ENCODE measurements at places on chromosomes 12 and 14. TPM values are rescaled to one million over a fixed set of nuclear protein-coding genes. Genes with fewer than 3 reads are reported as not detected.

Gene TSPAN19
- not detected for total RNA-seq

GRCh38 chr12:117792471-117792870 is 176.3 kb downstream of the KSR2 start:
- no peak for DNase-seq
- no peaks in the 10 kb centered on the region for H3K36me3 ChIP-seq
- no peak overlapping the region for H3K27ac ChIP-seq
- H3K27me3 ChIP-seq = no peaks in the 10 kb centered on the region

GRCh38 chr14:36996857-36997590 is 175.4 kb downstream of the SLC25A21 start:
- no peaks in the 10 kb centered on the region for H3K27me3 ChIP-seq
- no peaks in the 10 kb centered on the region for H3K4me1 ChIP-seq
- H3K27ac ChIP-seq = no peak overlapping the region
- H3K4me3 ChIP-seq = no peak overlapping the region
- no peak for DNase-seq

DNA sequence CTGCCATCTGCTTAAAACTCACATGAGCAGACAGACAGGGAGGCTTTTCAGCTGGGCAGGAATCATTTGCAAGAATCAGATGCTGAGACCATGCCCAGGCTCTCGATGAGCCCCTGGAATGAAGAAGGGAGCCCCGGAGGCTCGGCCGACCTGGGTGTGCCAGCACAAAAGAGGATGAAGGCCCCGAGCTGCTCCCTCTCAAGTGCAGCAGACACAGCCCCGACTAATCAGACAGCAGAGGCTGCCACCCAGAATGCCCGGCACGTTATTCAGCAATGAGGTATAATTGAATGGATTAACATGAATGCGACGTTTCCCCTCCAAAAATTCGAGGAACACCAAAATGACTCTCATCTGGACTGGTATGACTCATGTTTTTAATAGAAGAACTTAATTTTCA is 58.9 kb downstream of the BCL11B start:
- no peak overlapping the region for H3K4me3 ChIP-seq
- no peak for DNase-seq
- H3K4me1 ChIP-seq = no peaks in the 10 kb centered on the region
- no peaks in the 10 kb centered on the region for H3K27me3 ChIP-seq

Measured in B cell (primary cell).